ENCODE measurements at places on chromosomes 1 and 21. TPM values are rescaled to one million over a fixed set of nuclear protein-coding genes. Genes with fewer than 3 reads are reported as not detected.

Gene HCRTR1
- not detected for total RNA-seq

Gene SEMA6C
- total RNA-seq: 7.6 TPM

Gene CYP4Z1
- not detected for total RNA-seq

Gene RLF
- total RNA-seq: 23.4 TPM

GRCh38 chr1:108565081-108565480 is 5.2 kb downstream of the EEIG2 start:
- peaks cover 48% of the 10 kb centered on the region for H3K4me1 ChIP-seq
- H3K36me3 ChIP-seq: no peaks in the 10 kb centered on the region
- no peak overlapping the region for H3K4me3 ChIP-seq
- no peaks in the 10 kb centered on the region for H3K27me3 ChIP-seq
- no peak overlapping the region for H3K27ac ChIP-seq

GRCh38 chr1:61183471-61184039 is 101.2 kb downstream of the NFIA start:
- no peaks in the 10 kb centered on the region for H3K27me3 ChIP-seq
- DNase-seq: no peak
- H3K4me3 ChIP-seq: no peak overlapping the region
- no peak overlapping the region for H3K27ac ChIP-seq

GRCh38 chr1:30522031-30523004 is 201.1 kb downstream of the MATN1 start:
- H3K36me3 ChIP-seq: no peaks in the 10 kb centered on the region
- DNase-seq: no peak
- H3K4me1 ChIP-seq: no peaks in the 10 kb centered on the region
- no peak overlapping the region for H3K27ac ChIP-seq
- no peak overlapping the region for H3K4me3 ChIP-seq
- no peaks in the 10 kb centered on the region for H3K27me3 ChIP-seq

GRCh38 chr1:154809436-154810413 is 60.4 kb downstream of the KCNN3 start:
- no peak overlapping the region for H3K4me3 ChIP-seq
- H3K27me3 ChIP-seq: no peaks in the 10 kb centered on the region
- no peaks in the 10 kb centered on the region for H3K4me1 ChIP-seq
- DNase-seq: no peak
- H3K36me3 ChIP-seq: no peaks in the 10 kb centered on the region

DNA sequence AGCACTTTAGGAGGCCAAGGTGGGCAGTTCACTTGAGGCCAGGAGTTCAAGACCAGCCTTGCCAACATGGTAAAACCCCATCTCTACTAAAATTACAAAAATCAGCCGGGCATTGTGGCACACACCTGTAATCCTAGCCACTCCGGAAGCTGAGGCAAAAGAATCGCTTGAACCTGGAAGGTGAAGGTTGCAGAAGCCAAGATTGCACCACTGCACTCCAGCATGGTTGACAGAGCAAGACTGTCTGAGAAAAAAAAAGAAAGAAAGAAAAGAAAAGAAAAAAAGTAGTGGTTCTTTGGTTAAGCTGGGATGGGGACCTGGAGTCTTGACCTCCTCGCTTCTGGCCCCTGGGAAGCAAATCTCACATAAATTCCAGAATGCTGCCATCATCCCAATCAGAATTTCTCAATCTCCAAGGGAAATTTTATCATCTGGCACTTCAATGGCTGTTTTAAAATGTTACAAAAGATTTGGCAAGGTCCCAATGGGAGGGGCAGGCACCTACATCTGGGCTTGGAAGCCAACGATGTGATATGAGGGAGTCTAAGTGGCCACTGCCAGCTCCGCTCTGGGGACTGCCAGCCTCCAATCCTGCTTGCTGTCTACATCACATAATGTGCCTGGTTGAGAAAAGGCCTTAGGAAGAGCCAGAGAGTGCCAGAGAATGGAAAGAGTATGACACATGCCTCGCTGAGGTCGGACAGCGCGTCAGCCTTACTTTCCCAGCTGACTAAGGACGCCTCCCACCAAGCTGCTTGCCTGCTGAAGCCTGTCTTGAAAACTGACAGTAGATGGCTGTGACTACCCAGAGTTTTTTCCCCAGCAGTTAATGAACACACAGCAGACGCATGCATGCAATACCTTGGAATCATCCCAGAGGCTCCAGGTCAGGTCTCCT is 42.1 kb upstream of the SRP9 start:
- H3K36me3 ChIP-seq: no peaks in the 10 kb centered on the region
- H3K4me3 ChIP-seq: no peak overlapping the region
- H3K27ac ChIP-seq: no peak overlapping the region
- H3K27me3 ChIP-seq: no peaks in the 10 kb centered on the region

GRCh38 chr21:29074007-29074376 is 544 bp upstream of the CCT8 start:
- H3K27ac ChIP-seq: peak overlapping the region; percentile 88
- no peak for DNase-seq
- H3K27me3 ChIP-seq: no peaks in the 10 kb centered on the region
- H3K4me3 ChIP-seq: peak overlapping the region; percentile 63
- H3K4me1 ChIP-seq: peaks cover 43% of the 10 kb centered on the region
- peaks cover 3% of the 10 kb centered on the region for H3K36me3 ChIP-seq

DNA sequence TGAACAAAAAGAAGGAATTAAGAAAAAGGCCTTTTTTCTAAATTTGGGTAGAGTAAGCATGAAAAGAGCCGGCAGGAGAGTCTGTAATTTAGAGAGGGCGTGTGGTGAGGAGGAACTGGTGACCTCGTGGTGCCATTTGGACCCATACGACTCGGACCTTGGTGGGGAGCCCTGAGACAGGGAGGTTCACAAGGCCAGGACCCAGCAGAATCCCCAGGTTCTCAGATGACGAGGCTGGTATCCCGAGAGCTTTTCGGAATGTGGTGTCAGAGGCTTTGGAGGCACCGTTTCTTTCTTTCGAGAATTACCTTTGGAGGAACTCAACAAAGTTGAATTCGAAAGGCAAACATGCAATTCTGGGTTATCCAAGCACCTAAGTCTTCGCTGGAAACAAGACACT is 34.8 kb downstream of the CLIC6 start:
- no peaks in the 10 kb centered on the region for H3K27me3 ChIP-seq
- no peak for DNase-seq
- no peak overlapping the region for H3K27ac ChIP-seq
- H3K36me3 ChIP-seq: no peaks in the 10 kb centered on the region
- H3K4me3 ChIP-seq: no peak overlapping the region
- peaks cover 14% of the 10 kb centered on the region for H3K4me1 ChIP-seq

GRCh38 chr1:64110924-64111777 is 92.3 kb upstream of the UBE2U start:
- H3K4me1 ChIP-seq: no peaks in the 10 kb centered on the region
- H3K36me3 ChIP-seq: no peaks in the 10 kb centered on the region
- no peaks in the 10 kb centered on the region for H3K27me3 ChIP-seq
- H3K4me3 ChIP-seq: no peak overlapping the region
